ENCODE measurements at places on chromosomes 3 and 15.
A peak's percentile ranks its signal among the peaks of the same experiment; 100 is the strongest.

DNA sequence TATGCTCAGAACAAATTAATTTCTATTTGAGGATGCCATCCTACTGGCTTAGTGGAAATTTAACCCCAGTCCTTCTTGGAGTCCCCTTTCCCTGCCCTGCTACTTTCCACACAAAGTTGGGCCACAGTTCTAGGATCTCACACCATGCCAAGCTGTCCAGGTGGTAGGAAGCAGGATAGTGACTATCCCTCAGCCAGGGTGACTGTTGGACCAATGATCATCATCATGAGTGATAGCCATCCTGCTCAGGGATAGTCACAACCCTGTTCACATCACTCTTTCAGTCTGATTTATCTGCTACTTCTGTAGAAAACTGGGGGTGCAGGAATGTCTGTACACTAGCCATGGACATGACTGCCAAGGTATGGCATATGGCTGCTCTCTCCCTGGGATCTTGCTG is 12.8 kb downstream of the HRG start:
- DNase-seq: no peak

- DNase-seq: no peak
Measured at GRCh38 chr3:155244216-155244615, 49.3 kb downstream of the STRIT1 start.

GRCh38 chr3:158381262-158381868 is 189.6 kb upstream of the MLF1 start:
- DNase-seq: peak; percentile 69

GRCh38 chr15:36313736-36314280 is 265.6 kb upstream of the CDIN1 start:
- DNase-seq: no peak

- no peak for DNase-seq
Measured at GRCh38 chr3:112374333-112374734, 41.4 kb downstream of the CD200 start.

- no peak for DNase-seq
Measured at GRCh38 chr3:52361011-52361410, 44.9 kb downstream of the DNAH1 start.

- no peak for DNase-seq
Measured at GRCh38 chr15:49064281-49064653, 18.0 kb upstream of the SECISBP2L start.

DNA sequence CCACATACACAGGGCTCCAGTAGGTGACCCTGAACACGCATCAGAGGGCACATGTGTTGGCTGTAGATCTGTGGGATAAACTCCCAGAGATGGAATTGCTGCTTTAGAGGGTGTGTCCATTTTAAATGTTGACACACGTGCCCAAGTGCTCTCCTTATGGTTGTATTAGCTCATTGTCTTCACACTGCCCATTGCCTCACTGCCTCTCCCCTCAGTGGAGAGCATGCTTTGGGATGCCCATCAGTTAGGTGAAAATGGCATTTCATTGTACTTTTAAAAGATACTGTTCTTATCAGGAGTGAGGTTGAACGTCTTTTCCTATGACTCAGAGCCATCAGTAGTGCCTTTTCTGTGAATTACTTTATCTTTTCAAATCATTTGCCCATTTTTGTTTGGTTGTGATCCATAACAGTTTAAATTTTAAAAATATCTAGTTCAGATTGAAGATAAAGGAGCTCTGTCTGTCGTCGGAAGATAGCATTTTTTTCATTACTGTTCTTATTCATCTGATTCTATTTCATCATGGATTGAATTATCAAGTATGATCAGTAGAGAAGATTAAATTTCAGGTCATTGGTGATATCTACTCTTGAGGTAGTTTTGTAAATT is 120.7 kb downstream of the CHDH start:
- no peak for DNase-seq

GRCh38 chr3:72274493-72275330 is 489.8 kb upstream of the PROK2 start:
- DNase-seq: peak; percentile 91

DNA sequence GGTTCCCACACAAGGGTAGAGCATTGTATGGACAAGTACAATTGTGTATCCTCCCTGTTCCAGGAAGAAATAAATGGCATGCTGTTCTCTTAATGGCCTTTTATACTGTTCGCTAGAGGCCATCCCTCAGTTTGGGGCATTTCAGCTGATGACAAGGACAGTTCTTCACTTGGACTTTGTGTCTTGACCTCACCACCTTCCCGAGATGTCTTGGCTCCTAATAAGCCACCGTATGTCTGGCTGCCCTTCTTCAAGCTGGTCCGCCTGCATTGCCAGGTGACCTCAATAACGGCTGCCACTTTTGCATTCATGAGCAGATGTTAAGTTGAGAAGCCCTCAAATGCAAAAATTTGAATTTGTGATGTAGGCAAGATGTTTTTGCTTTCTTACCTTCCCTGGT is 24.1 kb downstream of the ZBTB38 start:
- no peak for DNase-seq

- no peak for DNase-seq
Measured at GRCh38 chr15:39890621-39891020, 29.4 kb downstream of the GPR176 start.

- DNase-seq: no peak
Measured at GRCh38 chr15:78220713-78221112, 13.7 kb downstream of the ACSBG1 start.

DNA sequence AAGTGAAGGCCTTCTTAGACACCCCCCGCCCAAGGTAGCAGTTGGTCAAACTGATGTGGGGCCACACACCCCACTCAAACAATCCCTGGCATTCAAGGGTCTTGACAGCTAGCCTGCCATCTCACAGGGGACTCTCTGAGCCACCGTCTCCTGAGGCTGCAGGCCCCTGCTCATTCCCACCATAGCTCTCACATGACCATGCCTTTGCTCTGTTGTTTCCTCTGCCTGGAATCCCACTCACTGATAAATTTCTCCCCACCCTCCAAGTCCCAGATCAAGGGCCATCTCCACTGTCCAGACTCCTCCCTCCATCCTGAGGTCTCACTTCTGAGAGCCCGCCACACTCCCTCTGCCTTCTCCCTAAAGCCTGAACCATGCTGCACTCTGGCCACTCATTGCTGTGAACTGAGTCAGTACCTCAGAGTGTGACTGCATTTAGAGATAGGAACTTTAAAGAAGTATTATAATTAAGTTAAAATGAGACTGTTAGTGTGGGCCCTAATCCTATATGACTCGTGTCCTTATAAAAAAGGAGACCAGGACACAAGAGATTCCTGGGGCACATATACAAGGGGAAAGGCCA is 10.0 kb downstream of the WNT7A start:
- no peak for DNase-seq

GRCh38 chr3:135023996-135024658 is 229.1 kb downstream of the EPHB1 start:
- no peak for DNase-seq

- DNase-seq: peak; percentile 24
Measured at GRCh38 chr3:132004571-132004970, 30.2 kb downstream of the CPNE4 start.

DNA sequence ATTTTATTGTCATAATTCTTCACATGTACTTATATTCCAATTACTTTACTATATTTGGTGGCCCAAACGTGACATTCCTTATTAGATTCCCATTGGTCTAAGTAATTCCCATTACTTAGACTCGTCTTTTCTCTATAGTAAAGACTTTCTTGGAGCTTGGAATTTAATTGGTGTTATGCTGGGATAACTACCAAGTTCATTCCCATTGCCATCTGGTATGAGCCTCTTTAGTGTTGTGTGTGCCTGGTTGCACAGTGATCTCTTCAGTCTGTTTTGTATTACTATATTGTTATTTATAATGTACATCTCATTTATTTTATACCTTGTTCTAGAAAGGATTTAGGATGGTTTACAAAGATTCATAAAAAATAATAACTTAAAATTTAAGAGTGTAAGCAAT is 27.8 kb downstream of the TMEM108 start:
- no peak for DNase-seq

DNA sequence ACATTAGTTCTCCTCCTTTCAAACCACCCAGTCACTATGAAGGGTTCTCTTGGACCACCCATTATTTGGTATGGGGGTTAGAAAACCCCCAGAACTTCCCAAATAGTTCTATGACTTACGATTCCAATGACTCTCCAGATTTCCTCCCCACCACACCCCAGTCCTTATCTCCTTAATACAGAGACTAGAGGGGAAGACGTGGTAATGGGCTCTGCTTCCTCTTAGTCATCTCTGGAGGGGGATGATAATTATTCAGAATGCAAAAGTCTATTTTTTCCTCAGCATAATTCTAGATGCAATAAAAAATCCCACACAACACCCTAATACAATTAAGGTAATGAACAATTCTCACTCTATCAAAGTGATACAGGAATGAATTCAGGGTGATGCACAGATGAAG is 48.9 kb upstream of the CFAP161 start:
- no peak for DNase-seq

DNA sequence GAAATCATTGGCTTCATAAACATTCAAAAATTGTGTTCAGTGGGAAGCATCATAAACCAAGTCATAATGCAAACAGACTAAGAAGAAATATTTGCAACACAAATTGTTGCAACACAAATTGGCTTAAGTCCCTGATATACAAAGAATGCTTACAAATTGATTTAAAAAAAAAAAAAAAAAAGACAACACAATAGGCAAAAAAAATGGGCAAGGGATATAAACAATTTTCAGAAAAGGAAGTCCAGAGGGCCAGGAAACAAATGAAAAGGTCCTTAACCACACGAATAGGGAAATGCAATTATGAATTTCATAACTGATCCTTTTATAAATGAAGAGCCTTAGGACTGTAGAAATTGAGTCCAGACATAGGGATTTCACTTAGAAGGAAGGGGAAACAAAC is 98.9 kb downstream of the LRRK1 start:
- peak; percentile 92 for DNase-seq

- DNase-seq: no peak
Measured at GRCh38 chr3:68515237-68515636, 417.1 kb downstream of the TAFA4 start.
